Stimulated activated CD4-positive, alpha-beta T cell treated with anti-CD3 and anti-CD28 coated beads, TNF-alpha, amount 100 ng/mL, for 48 hours (primary cell): ENCODE measurements at places on chromosomes 2 and 18.

- DNase-seq = no peak
These were observed 13.4 kb upstream of the TLK1 start for GRCh38 chr2:171174075-171174474.

- DNase-seq = no peak
These were observed 31.2 kb downstream of the C1D start for GRCh38 chr2:68031542-68032160.

GRCh38 chr18:76814256-76814655, 8.1 kb upstream of the ZNF236 start:
- DNase-seq = no peak

DNA sequence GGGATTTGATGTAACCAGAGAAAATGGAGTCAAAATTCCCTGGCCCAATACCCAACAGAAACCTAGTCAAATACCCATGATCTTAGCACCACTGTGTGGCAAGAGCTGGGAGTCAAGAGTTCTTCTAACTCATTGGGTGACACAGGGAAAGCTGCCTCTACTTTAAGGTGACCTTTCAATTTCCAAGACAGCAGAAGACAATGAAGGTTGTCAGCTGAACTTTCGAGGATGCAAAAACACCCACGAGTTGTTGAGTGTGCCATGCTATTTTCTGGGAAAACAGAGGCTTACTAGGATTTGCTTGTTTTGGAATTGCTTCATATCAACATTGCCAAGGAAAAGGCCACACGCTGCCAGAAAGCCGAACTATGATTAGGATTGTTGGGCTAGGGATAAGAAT, 61.6 kb upstream of the CYRIA start:
- no peak for DNase-seq

DNA sequence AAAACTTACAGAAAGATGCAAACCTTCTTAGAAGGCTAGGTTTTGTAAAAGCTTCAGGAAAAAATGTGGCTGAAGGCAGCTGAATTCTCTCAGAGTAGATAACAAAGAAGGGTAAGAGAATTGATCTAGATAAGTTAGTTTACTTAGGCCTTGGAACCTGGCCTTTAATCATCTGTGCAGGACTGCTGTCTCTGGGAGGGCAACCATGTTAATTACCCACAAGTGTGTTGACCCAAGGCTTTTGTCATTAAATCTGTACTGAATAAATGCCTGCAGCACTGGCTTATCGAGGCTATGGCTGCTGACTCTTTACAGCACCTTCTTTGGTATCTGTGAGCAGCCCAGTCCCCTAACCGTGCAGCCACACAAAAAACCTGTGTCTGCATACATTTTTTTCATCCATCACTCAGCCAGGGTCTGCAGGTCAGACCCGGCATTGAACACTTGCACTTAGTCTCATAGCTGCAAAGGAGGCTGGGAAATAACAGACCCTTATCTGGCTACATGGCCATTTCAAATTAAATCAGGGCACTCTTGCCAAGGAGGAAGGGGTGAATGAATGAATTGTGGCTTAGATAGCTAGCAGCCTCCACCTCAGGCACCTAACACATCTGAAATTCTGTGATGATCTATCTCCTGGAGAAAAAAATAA, 120.2 kb upstream of the MSH2 start:
- no peak for DNase-seq

DNA sequence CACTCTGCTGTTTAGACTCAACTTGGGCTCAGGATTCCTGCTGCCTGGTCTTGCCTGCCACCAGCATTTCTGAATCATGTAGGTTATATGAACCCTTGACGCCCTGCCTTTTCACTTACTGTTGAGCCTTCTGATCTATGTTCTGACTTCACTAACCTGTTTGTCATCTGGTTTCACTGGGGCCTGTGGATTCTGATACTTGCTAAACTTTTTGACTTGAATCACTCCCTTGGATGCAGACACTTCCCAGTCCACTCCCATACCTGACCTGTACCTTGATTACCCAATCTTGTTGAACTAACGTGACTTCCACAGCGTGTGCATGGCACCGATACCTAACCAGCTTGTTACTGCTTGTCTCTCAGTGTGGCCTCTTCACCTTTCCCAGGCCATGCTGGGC, 35.6 kb upstream of the SPAG16 start:
- no peak for DNase-seq

DNA sequence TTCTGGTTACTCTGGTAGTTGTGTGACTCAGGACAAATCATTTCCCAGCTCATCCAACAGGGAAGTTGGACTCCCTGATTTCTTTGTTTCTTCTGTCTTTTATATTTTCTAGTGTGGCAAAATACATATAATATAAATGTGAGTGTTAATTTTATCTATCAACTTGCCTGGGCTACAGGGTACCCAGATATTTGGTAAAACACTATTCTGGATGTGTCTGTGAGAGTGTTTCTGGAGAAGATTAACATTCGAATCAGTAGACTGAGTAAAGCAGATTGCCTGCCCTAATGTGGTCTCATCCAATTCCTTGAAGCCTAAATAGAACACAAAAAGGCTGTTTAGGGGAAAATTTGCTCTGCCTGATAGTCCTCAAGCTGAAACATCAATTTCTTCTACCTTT, 122.9 kb upstream of the STPG4 start:
- DNase-seq = no peak

DNA sequence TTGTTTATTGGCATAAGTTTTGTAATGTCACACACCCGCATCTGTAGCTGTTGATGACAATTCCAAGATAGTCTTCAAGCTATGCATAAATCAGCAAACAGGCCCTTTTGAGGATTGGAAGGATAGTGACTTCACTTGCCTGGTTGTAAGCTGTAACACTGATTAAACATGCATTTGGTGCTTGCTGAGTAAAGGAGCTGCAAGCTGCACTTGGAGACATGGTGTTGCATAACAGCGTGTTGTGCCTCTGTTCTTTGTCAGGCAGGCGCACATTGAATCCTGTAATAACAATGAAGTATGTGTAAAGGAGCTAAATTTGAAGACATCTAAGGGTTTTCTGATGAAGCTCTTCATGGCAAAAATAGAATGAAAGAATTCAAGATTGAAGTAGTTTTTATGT, 68.7 kb upstream of the TTC27 start:
- no peak for DNase-seq

DNA sequence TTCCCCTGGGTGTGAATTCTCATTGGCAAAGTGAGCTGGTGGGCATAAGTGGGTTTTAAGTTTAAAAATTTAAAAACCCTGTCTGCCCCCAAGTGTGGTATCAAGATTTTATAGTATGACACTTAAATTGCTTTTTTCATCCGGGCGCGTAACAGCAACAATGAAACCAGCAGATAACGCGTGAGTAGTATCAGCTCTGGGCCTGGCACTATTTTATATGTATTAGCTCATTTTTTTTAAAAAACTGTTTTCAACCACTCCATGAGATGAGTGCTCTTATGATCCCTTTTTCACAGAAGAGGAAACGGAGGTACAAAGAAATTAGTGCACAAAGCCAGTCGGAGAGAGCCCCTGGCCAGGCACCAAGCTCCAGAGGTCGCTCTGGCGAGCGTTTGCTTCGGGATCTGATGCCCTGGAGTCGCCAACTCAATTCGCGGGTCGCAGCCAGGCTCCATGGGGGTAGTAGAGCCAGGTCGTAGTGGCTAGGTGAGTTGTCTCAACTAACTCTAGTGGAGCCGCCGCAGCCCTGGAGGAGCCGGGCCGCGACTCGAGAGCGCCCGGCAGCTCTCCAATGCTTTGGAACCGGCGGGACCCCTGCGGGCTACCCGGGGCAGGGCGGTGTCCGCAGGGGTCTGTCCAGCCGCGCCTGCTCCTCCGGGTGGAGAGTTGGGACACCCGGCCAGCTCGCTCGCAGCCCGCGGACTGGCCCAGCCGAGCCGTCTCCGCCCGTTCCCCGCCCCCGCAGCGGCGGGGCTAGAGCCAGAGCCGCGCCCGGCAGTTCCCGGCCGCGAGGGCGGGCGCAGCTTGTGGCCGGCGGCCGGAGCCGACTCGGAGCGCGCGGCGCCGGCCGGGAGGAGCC, at the start of gene IL1R1:
Gene IL1R1, plus strand, starts transcription at position 777 of the 859 bp plus-strand sequence. CDS start 14,979 bp downstream, outside the sequence.
- DNase-seq = no peak

- no peak for DNase-seq
These were observed 128.6 kb upstream of the EPC2 start for GRCh38 chr2:148515976-148516375.

GRCh38 chr2:240350696-240351087, 84.8 kb upstream of the GPC1 start:
- no peak for DNase-seq
